ENCODE measurements at places on chromosomes 11 and 22. TPM values are rescaled to one million over a fixed set of nuclear protein-coding genes. Genes with fewer than 3 reads are reported as not detected.

The TKFC gene
- 34.7 TPM for total RNA-seq

The P2RX6 gene
- total RNA-seq, result 3.5 TPM

The MRGPRE gene
- not detected for total RNA-seq

The OR10G6 gene
- total RNA-seq, result not detected

The PARVG gene
- total RNA-seq, result not detected

The CRYAB gene
- total RNA-seq, result not detected

Data from A172 (cell line).